Stimulated activated CD8-positive, alpha-beta memory T cell treated with anti-CD3 and anti-CD28 coated beads, Interleukin-15, amount 100 ng/mL, for 48 hours (primary cell): ENCODE measurements at places on chromosomes 7 and 10.

DNA sequence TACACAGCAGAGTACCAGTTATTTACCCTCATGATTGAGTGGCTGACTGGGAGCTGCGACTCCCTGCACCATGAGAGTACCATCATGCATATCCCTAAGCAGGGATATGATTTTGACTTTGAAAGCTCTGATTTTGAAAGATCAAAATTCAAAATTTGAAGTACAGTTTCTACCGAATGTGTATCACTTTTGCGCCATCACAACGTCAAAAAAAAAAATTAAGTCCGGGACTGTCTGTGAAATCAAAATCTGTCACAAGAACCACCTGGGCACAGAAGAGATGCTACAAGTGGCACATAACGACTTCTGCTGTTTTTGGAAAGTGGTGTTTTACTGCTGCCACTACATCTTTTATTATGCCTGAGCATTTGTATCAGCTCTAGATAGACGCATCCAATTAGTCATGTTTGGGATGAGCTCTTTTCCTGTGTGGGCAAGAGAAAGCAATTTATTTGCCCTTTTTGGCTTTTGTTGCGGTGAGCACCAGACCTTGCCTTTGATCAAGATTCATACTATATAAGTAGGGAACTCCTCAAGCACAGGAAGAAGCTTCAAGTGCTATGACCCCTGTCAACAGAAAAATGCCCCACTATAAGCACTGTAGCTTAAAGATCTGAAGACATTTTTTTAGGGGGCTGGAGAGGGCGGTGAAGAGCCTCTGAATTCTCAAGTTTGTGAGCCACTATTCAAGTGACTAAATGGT lies 10.7 kb downstream of the MTPN start:
- DNase-seq, result no peak

DNA sequence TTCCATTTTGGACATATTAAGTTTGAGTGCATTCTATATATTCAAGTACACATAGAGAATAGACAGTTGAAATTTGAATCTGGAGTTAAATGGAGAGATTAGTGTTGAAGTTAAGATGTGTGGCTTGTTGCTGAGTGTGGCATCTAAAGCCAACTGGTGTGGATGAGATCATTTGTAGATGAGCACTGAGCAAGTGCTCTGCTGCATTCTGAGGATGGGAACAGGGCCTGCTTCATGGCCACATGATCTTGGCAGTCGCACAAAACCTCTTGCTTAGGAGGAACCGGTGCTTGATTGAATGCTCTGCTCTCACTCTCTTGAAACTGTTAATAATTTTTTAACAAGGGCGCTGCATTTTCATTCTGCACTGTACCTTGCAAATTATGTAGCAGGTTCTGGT lies 62.0 kb downstream of the EPDR1 start:
- DNase-seq, result no peak

DNA sequence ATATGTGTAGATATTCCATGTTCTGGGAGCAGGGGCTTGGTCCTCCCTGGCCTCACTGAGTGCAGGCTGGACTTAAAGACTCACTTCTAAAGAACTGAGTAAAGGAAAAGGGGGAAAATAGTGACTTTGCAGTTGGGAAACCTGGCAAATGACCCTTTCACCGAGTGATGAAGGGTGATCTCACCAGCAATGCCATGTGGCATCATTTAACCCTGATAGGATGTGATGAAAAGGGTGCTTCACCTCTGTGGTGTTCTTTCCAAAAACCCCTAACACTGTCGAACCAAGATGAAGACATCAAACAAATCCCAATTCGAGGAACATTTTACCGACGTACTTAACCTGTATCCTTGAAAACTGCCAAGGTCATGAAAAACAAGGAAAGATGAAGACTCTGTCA lies 71.9 kb downstream of the AOAH start:
- no peak for DNase-seq

DNA sequence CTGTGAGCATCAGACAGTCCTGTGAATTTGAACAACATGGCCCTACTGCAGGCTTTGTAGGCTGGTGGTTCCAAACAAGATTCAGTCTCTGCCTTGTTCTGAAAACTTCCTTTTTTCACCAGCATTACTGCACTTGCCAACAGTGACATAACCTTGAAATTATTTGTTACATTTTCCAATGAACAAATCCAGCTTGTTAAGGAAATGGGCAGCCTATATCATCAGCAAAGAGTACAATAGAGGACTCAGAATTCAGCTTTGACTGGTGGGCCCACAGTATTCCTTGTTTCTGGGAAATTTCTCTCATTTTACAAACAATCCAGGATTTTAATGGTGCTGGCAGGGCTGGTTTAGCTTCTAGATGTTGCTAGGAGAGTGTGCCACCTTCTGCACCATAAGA lies 703.7 kb upstream of the FZD8 start:
- DNase-seq, result no peak

DNA sequence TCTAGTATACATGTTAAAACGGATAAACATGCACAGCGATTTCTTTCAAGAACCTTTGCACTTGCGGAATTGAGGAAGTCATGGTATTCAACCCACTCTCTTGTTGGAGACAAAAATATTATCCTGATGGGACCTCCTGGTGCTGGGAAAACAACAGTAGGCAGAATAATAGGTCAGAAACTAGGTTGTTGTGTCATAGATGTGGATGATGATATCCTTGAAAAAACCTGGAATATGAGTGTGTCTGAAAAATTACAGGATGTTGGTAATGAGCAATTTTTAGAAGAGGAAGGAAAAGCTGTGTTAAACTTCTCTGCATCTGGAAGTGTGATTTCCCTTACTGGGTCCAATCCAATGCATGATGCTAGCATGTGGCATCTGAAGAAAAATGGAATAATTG lies 6.9 kb downstream of the THNSL1 start:
- no peak for DNase-seq

DNA sequence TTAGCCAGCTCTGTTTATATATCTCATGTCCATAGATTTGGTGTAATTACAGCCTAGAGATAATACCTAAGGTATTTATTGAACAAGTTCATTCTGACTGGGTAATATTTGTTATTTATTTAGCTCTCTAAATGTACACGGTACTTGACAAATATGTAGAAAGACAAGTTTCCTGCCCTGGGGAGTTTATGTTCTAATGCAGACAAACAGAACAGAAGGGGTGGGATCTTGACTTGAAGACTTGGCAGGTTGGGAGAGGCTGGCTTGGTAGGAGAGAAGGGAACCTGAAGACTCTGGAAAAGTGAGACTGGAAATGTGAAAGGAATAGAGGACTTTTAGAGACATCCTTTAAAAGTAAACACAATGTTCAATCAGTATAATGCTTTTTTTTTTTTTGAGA lies 97.7 kb upstream of the CDK6 start:
- DNase-seq, result no peak

DNA sequence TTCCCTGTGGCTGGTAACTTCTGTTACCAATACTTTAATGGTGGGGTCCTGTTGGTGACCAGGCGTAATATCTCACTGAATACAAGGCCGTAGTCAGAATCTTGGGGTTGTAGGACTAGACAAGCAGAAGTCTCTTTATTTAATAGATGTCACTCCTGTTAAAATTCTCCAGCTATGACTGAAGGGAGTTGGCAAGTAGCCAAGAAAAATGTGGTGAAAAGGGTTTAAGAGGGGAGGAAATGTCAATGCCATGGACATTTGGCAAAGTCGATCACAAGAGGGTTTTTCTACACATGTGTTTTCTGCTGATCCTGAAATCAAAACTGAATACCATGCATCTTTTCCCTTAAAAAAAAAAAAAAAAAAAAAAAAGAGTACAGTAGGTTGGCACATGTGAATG lies 533.5 kb downstream of the AUTS2 start:
- no peak for DNase-seq

GRCh38 chr7:43163885-43164284 lies 51.4 kb downstream of the HECW1 start:
- no peak for DNase-seq

GRCh38 chr10:75079436-75080083 lies 31.9 kb upstream of the SAMD8 start:
- DNase-seq, result no peak

- no peak for DNase-seq
Measured at GRCh38 chr10:48554656-48555055, 50.2 kb downstream of the ARHGAP22 start.
